ENCODE measurements at places on chromosomes 2 and 18.

DNA sequence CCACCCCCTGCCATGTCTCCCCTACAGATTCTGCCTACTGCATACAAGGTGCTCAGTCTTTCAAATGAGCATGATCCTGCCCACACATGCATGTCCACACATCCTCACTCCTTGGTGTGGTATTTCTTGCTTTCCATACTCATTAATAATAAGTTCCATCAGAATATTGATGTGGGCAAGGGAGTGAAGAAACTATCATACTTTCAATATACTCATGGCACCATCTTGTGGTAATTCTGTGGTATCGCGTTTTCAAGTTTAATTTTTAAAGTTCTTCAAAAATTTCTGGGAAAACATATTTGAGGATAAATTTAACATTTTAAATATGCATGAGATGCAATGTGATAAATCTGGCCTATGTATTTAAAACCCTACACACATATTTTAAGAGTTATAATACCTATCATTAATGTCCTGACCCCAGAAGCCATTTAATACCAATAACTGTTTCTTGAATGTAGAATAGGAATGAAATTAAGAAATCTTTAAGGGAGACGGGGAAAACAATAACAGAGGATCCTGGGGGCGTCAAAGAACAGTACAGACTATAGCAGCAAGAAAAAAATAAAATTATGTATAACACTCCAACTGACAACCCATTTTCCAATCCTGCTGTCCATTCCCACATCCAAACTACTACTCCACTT, 110.1 kb downstream of the ZNF385B start:
- no peak for DNase-seq

GRCh38 chr18:37586656-37587225, 21.1 kb upstream of the CELF4 start:
- DNase-seq: no peak

GRCh38 chr2:134445116-134445515, 191.2 kb downstream of the MGAT5 start:
- no peak for DNase-seq

- no peak for DNase-seq
Measured at GRCh38 chr18:51135364-51135763, 62.1 kb downstream of the MEX3C start.

GRCh38 chr2:196601430-196602306, 37.8 kb upstream of the CCDC150 start:
- DNase-seq: no peak

GRCh38 chr2:1541040-1541439, 127.8 kb downstream of the TPO start:
- DNase-seq: no peak

DNA sequence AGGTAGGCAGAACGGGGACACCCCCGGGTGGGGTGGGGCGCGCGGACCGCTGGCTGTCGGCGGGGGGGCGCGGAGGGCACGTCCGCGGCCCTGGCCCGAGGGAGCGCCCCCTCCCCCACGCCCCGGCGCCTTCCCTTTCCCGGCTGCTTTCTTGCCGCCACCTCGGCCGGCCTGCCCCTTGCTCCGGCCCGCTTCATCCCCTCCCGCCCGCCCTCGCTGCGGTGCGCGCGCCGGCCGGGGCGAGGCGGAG, 443 bp downstream of the VAPA start:
- no peak for DNase-seq

DNA sequence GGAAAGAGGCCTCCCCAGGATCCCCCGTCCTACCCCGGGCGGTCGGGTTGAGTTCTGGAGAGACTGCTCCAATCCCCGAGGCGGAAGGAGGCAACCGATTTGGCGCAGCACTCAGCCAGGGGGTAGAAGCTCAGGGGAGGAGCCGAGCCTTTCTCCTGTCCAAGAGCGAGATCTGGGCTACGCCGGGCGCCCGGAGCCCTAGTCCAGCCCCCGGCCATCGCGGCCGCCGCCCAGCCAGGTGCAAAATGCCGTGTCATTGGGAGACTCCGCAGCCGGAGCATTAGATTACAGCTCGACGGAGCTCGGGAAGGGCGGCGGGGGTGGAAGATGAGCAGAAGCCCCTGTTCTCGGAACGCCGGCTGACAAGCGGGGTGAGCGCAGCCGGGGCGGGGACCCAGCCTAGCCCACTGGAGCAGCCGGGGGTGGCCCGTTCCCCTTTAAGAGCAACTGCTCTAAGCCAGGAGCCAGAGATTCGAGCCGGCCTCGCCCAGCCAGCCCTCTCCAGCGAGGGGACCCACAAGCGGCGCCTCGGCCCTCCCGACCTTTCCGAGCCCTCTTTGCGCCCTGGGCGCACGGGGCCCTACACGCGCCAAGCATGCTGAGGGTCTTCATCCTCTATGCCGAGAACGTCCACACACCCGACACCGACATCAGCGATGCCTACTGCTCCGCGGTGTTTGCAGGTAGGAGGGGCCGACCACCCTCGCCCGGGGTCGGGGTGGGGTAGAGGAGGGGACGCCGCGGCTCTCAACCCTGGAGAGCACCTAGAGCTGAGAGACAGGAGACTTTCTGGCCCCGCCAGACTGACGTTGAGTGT, at the start of gene DYSF:
DYSF (plus strand) TSS at position 158 of the 817 bp plus-strand sequence.
- peak; percentile 43 for DNase-seq

GRCh38 chr2:188705191-188705590, 269.0 kb upstream of the COL3A1 start:
- DNase-seq: no peak

- no peak for DNase-seq
Measured at GRCh38 chr2:241072151-241072550, 29.9 kb downstream of the MTERF4 start.

DNA sequence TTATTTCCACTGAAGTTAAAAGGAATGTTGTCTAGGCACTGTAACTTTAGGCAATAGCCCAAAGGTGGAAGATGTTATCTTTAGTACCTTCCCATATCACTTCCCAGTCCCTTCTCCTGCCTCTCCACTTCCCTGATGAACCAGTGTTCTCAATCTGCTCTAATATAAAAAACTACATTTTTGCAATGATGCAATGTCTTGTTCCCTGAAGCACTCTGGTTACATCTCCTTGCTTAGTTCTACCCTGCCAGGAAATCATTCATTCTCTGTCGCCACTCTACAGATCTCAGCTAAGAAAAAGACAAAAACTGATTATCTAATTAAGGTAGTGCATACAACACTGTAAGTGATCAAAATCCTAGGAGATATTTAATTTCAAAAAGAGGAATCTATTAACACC, 71.3 kb downstream of the BAZ2B start:
- DNase-seq: no peak

DNA sequence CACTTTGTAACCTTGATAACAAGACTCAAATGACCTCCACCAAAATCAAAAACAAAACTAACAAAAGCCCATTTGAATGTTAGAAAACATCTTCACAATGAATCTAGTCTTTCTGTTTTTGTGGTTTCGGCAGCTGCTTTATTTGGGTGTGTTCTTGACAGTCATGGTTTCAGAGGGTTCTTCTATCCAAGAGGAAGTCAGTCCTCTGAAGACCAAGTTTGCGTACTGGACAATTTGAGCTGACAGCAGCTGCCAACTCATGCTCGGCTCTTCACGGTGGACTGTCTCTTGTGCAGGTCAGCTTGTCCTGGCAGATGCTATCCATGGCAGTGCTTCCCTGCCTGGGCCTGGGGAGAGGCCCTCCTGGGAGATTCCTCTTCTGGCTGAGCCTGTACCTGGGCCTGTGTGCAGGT, 91.0 kb downstream of the TMEM17 start:
- DNase-seq: no peak

All from activated T-cell treated with anti-CD3 and anti-CD28 coated beads, Interleukin-2, amount 50 U/mL, for 24 hours (primary cell).